Omental fat pad (tissue), 4 donors: ENCODE measurements at places on chromosomes 1 and 21.
A peak's percentile ranks its signal among the peaks of the same experiment; 100 is the strongest.

DNA sequence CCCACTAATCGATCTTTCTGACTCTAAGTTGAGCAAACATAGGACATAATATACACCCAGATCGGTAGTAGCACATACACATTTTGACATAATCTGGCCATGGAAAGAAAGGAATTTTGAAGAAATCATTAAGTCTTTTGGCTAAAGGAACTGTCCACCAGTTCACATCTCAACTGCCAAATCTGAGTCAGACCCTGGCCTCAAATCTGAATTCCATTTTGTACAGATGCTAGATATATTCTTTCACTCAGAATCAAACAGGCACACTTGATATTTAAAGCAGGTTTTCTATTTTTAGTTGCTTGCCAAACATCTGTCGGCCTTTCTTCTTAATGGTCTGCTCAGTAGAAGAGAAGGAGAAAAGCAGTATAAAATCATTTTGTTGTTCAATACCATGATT is 281.8 kb downstream of the BARHL2 start:
- DNase-seq, result no peak

GRCh38 chr1:162878000-162878596 is 17.1 kb upstream of the CCDC190 start:
- DNase-seq, result peak; percentile 37

DNA sequence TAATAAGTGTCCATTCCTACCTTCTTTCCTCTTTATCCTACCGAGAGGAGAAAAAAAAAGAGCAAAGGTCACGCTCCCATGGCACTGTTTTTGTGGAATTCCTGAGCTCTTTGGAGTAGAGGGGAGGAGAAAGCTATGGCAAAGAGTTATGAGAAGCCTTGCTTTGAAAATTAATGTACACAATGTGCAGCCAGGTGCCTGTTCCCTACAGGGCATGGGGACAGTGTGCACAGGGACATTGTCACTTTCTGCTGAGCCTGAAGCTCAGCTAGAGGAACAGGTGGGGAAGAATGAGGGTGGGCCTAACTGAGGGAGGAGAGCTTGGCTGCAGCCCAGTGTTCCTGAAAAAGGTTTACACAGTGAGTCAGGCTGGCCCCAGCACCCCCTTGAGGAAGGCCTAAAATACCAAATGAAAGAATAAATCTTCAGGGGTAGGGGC is 66.1 kb downstream of the PLXNA2 start:
- DNase-seq, result no peak

GRCh38 chr1:183039330-183039729 is 16.1 kb downstream of the LAMC1 start:
- DNase-seq, result no peak

GRCh38 chr21:42233067-42233961 is 14.4 kb downstream of the ABCG1 start:
- DNase-seq, result no peak

DNA sequence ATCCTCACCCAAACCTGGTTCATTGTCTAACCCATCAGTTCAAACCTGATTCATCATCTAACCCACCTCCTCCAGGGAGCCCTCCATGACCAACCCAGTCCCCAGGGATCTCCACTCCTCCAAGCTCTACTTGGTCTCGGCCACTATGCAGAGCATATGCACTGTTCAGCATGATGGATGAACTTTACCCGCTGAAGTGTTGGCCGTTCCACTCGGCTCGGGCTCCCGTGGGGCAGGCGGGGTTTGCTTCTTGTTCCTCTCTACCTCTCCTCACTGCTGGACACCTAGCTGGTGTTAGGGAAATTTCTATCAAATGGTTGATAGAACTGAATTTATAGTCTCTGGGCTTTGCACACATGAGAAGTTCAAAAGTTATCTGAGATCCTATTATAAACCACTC is 111.0 kb downstream of the TRABD2B start:
- no peak for DNase-seq

GRCh38 chr1:33276573-33277298 is 20.4 kb downstream of the ZNF362 start:
- no peak for DNase-seq

- DNase-seq, result no peak
Observed at GRCh38 chr1:208895820-208896219, 651.6 kb upstream of the PLXNA2 start.

GRCh38 chr21:45516671-45517151 is 25.5 kb downstream of the SLC19A1 start:
- no peak for DNase-seq

DNA sequence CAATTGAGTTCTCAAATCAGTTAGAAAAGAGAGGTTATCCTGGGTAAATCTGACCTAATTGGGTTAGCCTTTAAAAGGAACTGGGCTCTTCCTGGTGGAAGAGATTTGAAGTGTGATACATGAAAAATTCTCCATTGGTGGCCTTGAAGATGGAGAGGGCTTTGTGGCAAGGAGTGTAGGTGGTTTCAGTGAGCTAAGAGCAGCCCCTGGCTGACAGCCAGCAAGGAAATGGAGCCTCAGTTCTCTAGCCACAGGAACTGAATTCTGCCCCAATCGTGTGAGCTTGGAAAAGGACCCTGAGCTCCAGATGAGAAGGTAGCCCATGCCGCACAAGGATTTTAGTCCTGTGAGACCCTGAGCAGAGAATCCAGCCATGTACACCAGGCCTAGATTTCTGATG is 12.7 kb upstream of the HYI start:
- no peak for DNase-seq

- DNase-seq, result no peak
Observed at GRCh38 chr1:109823543-109824348, 60.0 kb upstream of the EPS8L3 start.

DNA sequence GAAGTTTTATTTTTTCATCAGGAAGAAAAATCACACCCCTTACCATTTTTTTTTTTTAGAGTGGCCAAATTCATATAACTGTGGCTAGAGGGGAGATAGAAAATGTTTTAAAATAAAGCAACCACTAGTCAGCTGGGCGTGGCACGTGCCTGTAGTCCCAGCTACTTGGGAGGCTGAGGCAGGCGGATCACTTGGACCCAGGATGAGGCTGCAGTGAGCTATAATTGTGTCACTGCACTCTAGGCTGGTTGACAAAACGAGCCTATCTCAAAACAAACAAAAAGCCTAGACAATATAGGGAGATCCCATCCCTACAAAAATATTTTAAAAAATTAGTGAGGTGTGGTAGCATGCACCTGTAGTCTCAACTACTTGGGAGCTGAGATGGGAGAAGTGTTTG is 14.8 kb upstream of the BECN2 start:
- DNase-seq, result no peak

- DNase-seq, result peak; percentile 67
Observed at GRCh38 chr1:219660666-219661463, 48.0 kb upstream of the ZC3H11B start.

DNA sequence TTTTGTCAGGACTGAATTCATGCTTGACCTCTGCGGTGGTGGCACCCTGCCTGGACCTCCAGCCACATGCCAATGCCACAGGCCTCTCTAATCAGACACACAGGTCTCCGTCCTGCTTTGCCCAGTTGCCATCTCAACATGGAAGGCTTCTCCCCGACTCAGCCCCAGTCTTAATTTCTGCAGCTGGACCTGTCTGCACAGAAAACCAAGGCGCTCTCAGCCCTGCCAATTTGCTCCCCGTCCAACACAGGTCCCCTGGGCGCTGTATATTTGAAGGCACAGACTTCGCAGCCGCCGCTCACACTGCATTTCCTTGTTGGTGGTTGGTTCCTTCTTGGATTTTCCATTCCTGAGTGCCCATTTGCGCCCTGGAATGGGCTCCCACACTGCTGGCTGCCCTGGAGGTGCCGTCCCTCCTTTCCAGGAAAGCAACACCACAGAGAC is 28.0 kb upstream of the PLEKHG5 start:
- DNase-seq, result no peak

GRCh38 chr1:101181930-101182329 is 54.9 kb upstream of the S1PR1 start:
- DNase-seq, result no peak

DNA sequence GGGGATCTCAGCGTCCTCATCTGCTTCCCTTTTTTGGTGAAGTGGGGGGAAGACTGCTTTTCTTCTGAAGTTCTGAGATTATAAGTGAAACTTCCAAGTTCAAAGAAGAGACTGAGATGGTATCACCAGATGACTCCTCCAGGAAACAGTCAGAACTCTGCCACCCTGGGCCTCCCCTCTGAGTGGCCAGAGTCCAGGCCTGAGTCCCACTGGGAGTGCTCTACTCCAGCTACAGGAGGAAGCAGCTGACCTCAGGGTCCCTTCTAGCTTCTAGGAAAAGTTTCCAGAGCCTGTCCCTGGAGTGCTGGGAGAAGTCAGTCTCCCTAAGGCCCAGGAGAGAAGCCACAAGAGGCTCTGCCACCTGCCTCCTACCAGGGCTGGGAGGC is 104.7 kb downstream of the CASZ1 start:
- DNase-seq, result no peak

GRCh38 chr1:6261615-6261995 is 707 bp upstream of the GPR153 start:
- DNase-seq, result no peak

DNA sequence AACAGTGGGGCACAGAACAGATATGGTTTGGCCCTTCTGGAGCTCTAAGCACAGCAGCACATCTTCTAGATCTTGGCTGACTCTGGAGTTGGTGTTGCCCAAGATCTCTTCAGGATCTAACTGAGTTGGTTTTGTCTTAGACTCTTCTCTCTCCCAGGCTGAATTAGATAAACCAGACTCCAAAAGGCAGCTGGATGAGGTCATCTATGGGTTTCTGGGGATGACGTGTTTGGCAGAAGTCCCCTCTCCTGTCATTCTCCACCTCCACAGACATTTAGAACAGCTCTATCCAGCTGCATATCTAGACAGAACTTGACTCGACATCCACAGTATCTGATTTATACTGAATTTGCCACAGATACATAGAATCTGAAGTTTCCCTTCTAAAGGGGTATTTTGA is 75.3 kb downstream of the ST6GALNAC5 start:
- no peak for DNase-seq

DNA sequence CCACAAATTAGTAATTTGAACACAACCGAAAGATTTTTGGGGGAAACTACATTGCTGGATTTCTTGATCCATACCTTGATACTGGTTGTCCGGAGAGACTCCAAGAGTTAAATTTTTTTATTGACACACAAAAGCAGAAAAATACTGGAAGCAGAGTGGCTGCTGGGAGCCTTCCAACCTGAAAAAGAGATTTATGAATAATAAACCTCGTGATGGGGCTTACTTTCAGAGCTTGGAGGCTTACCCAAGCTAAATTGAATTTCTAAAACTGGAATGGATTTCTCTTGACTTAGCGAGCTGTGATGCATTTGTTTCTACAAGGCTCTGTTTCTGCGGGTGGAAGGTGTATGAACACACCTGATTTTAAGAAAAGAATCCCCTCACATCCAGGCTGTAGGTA is 35.7 kb downstream of the PCP4 start:
- DNase-seq, result no peak

DNA sequence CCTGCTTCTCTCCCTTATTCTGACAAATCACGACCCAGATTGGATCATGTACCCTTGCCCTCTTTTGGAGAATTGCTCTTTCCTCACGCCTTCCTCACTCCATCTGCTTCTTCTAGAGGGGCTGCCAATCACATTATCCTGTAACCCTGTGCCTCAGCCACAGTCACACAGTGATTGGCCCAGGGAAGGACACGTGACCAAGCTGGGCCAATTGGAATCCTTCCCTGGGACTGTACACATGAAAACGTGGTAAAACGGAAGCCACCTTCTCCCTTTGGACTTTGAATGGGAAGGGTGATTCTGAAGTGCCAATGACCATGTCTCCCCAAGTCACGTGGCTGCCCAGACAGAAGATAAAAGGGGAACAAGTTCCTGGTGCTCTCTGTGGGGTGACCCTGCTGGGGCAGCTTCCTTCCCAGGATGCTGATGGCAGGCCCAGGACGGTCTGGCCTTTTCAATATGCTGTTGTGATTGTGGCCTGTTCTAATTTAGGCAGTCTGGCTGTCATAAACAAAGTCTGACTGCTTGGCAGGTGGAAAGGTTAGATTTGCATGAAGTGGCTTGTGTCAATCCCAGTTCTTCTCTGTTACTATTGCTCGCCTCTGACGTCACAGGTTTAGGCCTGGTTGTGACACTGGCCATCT is 92.9 kb downstream of the UBIAD1 start:
- DNase-seq, result no peak

GRCh38 chr1:18942340-18942739 is 14.1 kb downstream of the IFFO2 start:
- no peak for DNase-seq

- DNase-seq, result no peak
Observed at GRCh38 chr1:34055818-34056217, 109.2 kb downstream of the CSMD2 start.

GRCh38 chr1:7783178-7783711 is 846 bp upstream of the PER3 start:
- no peak for DNase-seq

- no peak for DNase-seq
Observed at GRCh38 chr1:54490361-54491248, 57.4 kb upstream of the ACOT11 start.

DNA sequence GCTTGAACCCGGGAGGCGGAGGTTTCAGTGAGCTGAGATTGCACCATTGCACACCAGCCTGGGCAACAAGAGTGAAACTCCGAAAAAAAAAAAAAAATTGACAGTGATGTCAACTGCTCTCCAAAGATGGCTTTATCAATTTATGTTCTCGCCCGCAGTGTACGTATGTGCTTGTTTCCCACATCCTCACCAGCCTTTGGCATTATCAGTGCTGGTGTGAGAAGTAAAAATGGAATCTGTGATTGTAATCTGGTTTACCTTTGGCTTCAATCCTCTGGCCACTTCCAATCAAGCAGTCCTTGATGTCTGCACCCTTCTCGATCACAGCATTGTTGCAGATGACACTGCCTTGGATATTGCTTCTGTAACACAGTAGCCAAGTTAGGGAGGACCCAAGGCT is 14.4 kb upstream of the PTCH2 start:
- no peak for DNase-seq

DNA sequence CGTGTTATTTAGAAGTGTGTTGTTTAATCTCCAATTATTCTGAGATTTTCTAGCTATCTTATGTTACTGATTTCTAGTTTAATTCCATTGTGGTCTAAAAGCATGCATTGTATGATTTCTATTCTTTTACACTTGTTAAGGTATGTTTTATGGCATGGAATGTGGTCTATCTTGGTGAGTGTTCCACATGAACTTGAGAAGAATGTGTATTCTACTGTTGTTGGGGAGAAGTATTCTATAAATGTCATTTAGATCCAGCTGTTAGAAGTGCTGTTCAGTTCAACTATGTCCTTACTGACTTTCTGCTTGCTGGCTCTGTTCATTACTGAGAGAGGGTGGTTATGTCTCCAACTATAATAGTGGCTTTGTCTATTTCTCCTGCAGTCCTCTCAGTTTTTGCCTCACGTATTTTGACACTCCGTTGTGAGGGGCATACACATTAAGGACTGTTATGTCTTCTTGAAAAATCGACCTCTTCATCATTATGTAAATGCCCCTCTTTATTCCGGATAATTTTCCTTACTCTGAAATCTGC is 12.0 kb upstream of the PLA2G5 start:
- DNase-seq, result no peak
